CD4-positive, CD25-positive, alpha-beta regulatory T cell (primary cell): ENCODE measurements at places on chromosomes 11 and 22.

DNA sequence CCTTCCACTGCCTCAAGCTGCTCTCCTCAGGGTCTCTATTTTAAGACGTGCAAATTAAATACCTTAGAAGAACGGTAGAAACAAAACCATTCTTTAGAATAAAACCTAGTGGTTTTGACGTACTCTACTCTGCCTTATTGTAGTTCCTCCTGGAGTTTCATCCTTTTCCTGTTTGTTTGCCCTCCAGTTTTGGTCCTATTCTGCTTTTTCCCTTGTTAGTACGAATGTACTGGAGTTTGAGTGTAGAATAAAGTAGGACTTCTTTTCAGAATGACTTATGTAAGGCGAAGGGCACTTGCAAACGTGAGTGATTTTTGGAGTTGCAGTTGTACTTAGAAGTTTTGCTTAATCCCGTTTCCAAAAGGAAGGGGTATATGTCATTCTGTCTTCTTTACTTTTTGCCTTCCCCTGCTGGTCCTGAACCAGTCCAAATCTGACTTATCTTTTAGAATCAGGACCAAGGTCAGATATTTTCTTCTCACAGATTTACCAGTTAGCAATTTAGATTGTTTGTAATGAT, 1.4 kb downstream of the SIK2 start:
- DNase-seq: no peak

- no peak for DNase-seq
Observed at GRCh38 chr11:94134651-94135512, 6.2 kb downstream of the PANX1 start.

GRCh38 chr11:11047851-11048610, 190.2 kb upstream of the ZBED5 start:
- no peak for DNase-seq

GRCh38 chr11:78400702-78401101, 16.9 kb downstream of the GAB2 start:
- no peak for DNase-seq

GRCh38 chr11:9137293-9138132, 46.1 kb upstream of the SCUBE2 start:
- peak; percentile 68 for DNase-seq

- DNase-seq: no peak
Observed at GRCh38 chr11:64360448-64360921, 1.5 kb downstream of the RPS6KA4 start.

GRCh38 chr22:29336751-29337490, 21.4 kb upstream of the RASL10A start:
- no peak for DNase-seq

DNA sequence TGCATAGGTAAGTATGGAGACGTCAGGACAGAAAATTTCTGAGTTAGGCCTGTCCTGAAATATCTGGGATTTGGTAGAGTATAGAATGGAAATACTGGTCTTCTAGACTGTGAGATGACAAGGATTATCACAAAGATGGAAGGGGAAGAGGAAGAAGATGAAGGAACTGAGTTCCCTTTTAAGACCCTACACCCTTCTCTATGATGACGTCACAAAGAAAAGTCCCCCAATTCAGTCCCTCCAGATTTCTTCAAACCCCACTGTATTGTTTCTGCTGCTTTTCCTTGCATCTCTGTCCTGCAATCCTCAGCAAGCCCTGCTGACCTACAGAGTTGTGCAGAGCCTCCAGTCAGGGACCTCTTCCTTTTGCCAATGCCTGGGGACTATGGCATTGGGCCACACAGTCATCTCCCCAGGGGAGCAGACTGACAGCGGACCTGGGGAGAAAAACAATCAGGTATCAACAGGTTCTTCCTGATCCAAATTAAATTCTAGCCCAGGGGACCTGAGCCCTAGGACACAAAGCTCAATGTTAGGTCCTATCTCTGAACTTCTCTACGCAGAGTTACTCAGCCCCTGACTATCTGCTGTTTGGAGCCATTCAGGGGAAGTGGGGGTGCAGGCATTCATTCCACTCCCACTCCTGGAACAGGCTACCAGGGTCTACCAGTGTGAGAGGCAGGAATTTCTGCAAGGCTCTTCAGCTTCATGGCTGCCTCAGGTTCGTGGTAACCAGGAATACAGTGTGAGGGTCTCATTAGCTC, 49.2 kb upstream of the POU2AF1 start:
- no peak for DNase-seq

GRCh38 chr22:35457729-35458546, 58.0 kb downstream of the MCM5 start:
- DNase-seq: no peak

DNA sequence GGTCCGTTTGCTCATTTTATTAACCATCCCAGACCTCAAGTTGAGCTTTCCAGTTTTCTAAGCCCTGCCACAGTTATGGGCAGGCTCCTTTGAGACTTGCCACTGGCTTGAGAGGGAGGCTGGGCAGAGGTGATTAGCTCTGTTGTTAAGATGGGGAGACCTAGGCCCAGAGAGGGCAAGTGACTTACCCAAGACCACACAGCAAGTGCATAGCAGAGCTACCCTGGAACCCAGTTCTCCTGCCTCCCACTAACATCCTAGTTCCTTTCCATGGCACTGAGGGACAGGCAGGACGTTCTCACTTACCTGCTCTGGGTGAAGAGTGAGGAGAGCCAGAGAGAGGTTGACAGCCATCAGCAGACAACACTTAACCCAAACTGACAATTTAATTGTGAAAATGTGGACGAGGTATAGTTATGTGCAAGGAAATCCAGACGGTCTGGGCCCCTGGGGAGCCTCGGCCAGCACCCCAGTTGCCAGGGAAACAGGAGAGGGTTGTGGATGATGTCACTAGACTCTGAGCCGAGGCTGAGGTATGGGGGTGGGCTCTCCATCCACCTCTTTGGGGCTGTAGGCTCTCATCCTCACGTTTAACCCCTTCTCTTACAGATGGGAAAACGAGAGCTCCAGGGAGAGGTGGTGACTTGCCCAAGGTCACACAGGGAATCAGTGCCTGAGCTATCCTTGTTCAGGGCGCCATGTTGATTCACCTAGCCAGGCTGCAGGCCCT, 12.3 kb upstream of the WNT11 start:
- DNase-seq: no peak

GRCh38 chr22:28911777-28912669, 28.7 kb downstream of the ZNRF3 start:
- DNase-seq: no peak

DNA sequence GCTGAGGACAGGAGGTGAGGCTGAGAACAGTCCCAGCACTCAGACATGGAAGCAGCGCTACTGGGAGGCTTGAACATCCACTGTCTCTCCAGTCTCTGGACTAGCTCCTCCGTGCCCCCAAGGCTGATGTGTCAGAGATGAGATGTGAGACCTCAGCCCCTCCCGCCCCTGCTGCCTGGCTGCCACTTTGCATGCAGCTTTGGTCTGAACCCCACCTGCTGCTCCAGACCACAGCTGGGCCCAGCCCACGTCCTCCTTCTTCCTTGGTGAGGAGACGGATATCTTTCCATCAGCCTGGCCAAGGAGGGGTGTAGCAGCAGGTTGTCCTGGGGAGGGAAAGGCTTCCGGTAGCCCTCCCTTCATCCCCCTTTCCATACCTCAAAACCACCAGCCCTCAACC, 148.0 kb upstream of the B3GAT1 start:
- DNase-seq: no peak

DNA sequence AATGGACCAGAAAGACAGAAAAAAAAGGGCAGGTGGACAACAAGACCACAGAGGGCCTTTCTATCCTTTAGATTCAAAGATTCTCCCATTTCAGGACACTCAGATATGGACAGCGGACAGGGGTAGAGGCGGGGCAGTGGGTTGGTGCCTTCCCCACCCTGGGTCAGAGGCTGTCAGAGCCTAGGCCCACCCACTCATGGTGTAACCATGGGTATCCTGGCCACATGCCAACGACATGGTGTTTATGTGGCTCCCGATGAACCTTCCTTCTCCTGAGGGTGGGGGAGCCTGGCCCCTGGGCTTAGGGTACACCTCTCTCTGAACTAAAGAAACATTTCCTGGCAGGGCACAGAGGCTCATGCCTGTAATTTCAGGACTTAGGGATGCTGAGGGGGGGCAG, 14.3 kb upstream of the P2RY2 start:
- DNase-seq: no peak
